CD8-positive, alpha-beta memory T cell (primary cell): ENCODE measurements at places on chromosomes 2 and 18. TPM values are rescaled to one million over a fixed set of nuclear protein-coding genes. Genes with fewer than 3 reads are reported as not detected.

- no peak for DNase-seq
Observed at GRCh38 chr2:117763804-117764203, 50.7 kb upstream of the DDX18 start.

- no peak for DNase-seq
Observed at GRCh38 chr2:113376253-113376912, 61.1 kb upstream of the ZNG1B start.

LCT gene
- 0.29 TPM for total RNA-seq

DNA sequence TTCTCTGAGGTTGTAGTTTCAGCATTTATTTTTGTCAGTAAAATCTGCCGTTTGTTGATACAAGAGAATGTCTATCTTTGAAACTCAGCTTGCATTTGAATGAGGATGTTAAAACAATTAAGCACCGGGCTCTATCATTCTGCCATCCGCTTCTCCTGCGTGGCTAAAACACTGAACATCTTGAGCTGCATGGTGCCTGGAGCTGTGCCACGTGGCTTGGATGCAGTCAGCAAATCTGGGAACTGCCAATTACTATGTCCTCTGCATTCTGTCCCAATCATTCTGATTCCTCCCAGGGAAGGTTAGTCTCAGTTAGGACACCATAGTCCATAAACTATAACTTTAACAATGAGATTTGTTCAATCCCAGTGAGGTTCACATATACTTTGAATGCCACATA, 598.4 kb downstream of the FBXO15 start:
- DNase-seq = no peak

DNA sequence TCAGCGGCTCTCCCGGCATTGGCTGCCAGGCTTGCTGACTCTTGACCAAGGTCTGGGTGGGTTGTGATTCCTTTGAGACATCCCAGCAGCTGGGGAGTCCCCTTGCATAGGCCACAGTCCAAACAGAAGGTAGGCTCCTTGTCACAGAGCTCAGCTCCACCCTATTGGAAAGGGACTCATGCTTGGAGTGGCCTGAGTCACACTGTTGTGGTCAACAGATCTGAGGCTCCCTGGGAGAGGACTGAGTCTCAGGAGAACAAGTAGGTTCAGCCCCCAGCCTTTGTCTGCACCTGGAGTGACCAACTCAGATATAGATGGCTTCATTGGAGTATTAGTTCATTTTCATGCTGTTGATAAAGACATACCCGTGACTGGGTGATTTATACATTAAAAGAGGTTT, 32.1 kb upstream of the SH3BP4 start:
- DNase-seq = no peak

CCDC178 gene
- not detected for total RNA-seq
